ENCODE measurements at places on chromosomes 2 and 18.

- DNase-seq, result no peak
Observed at GRCh38 chr2:121796239-121796638, 40.8 kb downstream of the TSN start.

GRCh38 chr2:131058920-131059319 is 34.3 kb downstream of the FAM168B start:
- no peak for DNase-seq

GRCh38 chr2:30273574-30273929 is 42.2 kb downstream of the LBH start:
- DNase-seq, result no peak

DNA sequence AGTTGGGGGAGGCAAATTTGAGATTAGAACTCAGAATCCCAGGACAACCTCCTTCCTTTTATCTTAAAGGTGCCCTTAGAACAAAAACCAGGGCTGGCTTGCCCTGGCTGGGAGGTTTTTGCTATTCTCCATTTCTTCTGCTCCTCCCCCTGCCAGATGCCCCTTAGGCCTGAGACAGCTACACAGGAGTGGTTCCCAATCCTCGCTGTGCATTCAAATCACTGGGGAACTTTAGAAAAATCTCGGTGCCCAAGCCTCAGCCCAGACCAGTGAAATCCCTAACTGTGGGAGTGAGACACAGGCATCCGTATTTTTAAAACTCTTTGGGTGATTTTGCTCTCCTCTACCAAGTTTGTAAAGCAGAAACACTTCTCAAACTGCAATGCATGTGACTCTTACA is 38.8 kb downstream of the LBH start:
- DNase-seq, result no peak

GRCh38 chr18:62206593-62206992 is 19.5 kb downstream of the RELCH start:
- DNase-seq, result no peak

- DNase-seq, result no peak
Observed at GRCh38 chr18:44680273-44681075, at the start of gene SETBP1. Gene SETBP1, plus strand, starts transcription at chr18:44680888. Its CDS starts 20,459 bp downstream, at chr18:44701347.

All from Jurkat, Clone E6-1 (cell line).